ENCODE measurements at places on chromosomes 5 and 9.

- peak; percentile 80 for DNase-seq
Measured at GRCh38 chr9:21813575-21814473, 11.4 kb downstream of the MTAP start.

DNA sequence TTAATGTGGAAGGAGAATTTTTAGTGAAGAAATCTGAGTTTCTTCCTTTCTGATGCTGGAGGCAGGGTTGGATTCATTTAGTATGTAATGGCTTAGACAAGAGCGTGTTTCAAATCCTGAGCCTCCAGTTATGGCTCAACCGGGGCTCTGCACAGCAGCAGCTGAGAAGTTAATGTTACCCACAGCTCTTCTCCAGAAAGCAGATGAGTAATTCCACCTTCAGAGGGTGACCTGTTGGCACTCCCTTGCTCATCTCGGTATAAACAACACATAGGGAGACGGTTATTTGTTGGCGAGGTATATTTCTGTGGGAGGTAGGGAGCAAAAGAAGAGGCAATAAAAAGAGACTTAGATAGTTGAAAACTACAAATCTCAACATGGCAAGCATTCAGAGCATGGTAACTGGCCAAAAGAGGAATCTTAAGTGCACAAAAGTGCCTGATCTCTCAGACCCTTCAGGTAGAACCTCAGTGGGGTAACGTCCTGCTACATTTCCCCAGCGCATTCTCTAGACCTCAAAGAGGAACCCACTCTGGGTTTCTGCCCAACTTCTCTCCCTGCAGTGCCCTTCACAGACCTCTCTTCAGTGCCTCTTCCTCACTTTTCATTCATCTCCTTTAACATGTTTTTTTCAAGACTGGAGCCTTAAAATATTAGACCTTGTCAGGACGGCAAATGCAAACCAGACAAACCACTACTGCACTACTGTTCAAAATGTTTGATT, 417.5 kb upstream of the ADAMTSL1 start:
- no peak for DNase-seq

DNA sequence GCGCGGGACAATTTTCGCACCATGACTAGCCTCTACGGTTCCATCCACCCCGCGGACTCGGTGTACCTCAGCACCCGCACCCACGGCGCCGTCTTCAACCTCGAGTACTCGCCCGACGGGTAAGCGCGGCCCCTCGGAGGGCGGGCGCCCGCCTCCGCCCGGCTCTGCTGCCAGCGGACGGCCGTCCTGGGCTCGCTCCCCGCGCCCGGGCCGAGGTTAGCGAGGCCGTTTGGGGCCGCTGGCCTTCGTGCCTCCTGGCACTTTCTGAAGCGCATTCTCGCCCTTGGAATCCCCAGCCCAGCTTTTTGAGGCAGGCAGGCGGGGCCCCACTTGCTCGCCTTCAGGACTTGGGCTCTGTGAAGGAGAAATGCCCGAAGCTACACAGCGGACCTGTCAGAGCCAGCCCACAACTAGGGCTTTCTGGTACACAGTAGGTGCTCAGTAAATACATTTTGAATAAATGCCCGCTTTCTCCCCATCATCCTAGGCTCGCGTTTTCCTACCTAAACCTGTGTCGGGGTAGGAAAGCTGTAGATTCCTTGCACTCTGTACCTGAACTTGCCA, 772 bp downstream of the DCAF10 start:
- no peak for DNase-seq

- no peak for DNase-seq
Measured at GRCh38 chr5:171450423-171451331, 31.2 kb downstream of the FGF18 start.

GRCh38 chr5:137492331-137492730, 6.8 kb downstream of the SPOCK1 start:
- no peak for DNase-seq

DNA sequence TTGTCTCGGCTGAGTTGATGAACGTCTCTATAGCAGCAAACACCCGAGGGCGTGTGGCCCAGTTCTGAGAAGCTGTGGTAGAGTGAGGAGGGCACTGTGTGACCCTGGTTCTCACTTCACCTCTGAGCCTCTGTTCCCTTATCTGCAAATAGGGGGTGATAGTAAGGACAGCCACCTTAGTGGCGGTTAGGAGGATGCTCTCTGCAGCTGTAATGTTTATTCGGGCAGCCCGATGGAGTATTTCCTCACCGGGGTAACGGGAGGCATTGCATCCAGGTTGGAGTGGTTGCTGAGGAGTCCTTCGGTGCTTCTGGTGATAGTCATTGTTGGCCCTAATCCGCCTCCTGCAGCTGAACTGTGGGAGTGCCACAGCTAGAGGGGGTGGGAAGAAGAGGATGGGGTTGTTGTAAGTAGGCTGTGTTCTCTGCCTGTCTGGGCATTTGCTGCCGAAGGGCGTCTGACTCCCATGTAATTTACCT, 13.9 kb downstream of the PRRC2B start:
- peak; percentile 6 for DNase-seq

- no peak for DNase-seq
Measured at GRCh38 chr5:120465436-120465961, 1.4 kb downstream of the PRR16 start.

DNA sequence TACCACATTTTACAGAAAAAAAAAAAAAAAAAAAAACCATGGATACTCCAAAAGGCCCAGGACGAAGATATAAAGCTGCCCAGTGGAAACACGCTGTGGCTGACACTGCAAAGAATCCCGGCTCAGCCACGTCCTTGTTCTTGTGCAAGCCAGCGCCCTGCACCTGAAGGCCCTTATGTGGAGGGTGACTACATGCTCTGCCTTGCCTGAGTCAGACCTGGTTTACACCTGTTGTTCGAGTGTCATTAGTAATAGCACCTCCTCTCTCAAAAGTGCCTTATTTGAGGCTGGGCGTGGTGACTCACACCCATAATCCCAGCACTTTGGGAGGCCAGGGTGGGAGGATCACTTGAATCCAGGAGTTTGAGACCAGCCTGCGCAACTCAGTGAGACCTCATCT, 54.3 kb upstream of the ZSWIM6 start:
- no peak for DNase-seq

DNA sequence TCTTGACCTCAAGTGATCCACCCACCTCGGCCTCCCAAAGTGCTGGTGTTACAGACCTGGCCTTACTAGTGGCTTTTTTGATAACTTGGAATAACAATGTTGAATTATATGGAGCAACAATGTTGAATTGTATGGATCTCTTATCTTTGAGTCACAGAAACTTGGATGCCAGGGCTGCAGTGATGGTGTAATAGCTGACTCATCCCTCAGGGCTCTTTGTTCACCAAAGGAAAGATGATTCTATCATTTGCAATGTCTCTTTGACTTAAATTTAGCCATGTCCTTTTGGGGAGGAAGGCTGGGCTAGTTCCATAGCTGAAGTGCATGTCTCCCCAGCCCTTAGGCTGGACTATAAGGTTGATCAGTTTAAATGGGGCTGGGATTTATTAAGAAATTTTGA, 172.3 kb downstream of the PDZD2 start:
- DNase-seq = no peak

GRCh38 chr9:18499980-18500379, 26.0 kb downstream of the ADAMTSL1 start:
- DNase-seq = no peak

DNA sequence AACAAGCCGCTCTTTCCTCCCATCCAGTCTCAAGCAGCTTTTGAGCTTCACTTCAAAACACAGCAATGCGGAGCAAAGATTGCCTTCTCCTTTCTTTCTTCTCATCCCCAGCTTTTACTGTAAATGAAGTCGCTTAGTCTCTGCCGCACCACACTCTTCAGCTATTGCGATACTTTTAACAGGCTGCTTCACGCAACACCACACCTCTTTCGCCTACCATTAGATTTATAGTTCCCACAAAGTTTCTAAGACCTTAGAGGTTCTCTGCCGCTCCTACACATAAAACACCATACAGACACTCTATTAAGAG, 711 bp downstream of the PGGT1B start:
- DNase-seq = no peak

DNA sequence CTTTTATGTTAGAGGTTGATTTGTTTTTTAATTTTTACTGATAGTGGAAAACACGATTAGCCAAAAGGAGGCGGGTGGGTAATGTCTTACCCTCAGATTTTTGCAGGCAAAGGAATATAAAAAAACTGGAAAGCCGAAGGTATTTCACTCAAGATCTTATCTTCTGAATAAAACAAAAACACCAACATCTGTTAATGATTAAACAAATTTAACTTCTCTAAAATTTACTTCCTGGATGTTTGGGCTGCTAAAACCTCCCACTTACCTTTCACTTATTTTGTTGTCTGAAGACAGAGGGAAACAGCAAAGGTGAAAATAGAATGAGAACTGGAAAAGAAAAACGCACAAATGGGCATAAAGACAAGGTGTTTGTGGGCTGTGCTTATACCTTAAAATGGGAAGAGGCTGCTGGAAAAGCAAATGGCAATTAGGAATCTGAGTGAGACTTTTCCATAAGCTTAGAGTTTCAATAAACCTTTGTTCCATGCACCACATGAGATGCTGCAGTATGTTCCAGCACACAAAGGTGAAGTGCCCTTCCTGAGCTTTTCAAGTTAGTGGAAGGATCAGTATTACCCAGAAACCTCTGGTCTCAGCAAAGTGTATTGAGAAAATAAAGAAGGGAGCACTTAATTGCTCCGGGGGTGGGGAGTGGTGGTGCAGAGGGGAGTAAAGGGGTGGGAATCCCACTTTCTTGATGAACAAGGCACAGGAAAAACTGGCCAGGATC, 298.3 kb downstream of the BNC2 start:
- peak; percentile 60 for DNase-seq

- no peak for DNase-seq
Measured at GRCh38 chr9:130927995-130928900, 10.8 kb downstream of the FIBCD1 start.

DNA sequence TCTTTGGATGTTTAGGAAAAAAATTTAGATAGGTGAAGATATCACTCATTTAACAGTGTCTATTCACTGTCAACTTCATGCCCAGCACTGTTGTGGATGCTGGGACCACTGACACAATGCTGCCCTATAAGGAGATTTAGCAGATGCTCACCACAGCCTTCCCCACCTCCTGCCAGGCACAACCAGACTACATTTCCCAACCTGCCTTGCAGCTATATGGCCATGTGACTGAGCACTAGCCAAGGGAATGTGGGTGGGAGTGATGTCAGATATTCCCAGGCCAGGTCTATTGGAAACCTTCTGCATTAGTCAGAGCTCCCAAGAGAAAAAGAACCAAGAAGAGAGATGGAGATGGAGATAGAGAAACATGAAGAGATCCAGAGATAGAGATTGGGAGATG, 302.6 kb upstream of the TAS2R1 start:
- DNase-seq = no peak

DNA sequence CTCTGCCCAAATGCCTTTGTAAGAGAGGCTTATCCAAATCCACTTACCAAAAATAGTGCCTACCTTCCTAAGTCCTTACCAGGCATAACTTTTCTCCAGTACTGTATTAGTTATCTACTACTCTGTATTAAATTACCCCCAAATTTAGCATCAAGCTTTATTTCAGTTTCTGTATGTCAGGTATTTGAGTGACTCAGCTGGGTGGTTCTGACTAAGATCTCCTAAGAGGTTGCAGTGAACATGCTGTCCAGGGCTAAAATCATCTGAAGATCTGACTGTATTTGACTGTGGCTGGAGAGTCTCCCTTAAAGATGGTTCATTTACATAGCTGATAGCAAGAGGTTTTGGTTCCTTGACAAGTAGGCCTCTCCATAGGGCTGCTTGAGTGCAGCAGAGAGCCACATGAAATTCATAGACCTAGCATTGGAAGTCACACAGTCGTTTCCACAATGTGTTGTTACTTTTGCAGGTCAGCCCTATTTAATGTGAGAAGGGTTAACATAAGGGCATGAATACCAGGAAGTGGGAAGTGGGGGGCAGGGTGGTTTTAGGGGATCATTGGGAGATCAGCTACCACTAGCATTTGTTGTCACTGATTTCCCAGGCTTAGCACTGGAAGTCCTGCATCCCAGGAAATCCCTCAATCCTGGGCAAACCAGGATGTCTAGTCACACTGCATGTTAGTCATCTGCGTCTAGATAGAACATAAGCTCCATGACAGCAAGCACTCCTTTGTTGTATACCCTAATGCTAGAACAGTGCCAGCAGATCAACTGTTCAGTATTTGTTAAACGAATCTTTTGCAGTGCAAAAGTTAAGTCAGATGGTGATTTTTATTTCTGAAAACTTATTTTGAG, 2.0 kb upstream of the ZNF622 start:
- no peak for DNase-seq

- DNase-seq = no peak
Measured at GRCh38 chr5:122351416-122352157, 39.5 kb downstream of the SNCAIP start.

DNA sequence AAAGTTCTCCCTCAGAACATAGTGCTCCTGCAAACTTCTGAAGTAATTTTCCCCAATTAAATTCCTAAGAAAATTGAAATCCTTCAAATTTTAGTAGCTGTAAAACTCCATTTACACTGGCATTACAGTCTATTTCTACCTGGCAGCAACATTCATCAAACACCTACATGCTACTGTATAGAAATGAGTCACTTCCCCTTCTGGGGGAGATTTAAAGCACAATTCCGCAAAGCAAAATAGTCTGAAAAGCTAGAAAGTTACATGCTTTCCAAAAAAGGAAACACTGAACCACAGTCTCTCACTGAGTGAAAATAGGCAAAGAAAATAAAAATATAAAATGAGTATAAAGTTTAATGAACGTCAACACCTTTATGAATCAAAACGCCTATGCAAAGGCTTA, 43.3 kb downstream of the MCTP1 start:
- DNase-seq = no peak

- DNase-seq = no peak
Measured at GRCh38 chr9:69104830-69105527, 69.1 kb upstream of the TJP2 start.

GRCh38 chr5:1542781-1543180, 19.0 kb upstream of the LPCAT1 start:
- DNase-seq = no peak

GRCh38 chr5:149345892-149346222, 558 bp downstream of the GRPEL2 start:
- DNase-seq = no peak

DNA sequence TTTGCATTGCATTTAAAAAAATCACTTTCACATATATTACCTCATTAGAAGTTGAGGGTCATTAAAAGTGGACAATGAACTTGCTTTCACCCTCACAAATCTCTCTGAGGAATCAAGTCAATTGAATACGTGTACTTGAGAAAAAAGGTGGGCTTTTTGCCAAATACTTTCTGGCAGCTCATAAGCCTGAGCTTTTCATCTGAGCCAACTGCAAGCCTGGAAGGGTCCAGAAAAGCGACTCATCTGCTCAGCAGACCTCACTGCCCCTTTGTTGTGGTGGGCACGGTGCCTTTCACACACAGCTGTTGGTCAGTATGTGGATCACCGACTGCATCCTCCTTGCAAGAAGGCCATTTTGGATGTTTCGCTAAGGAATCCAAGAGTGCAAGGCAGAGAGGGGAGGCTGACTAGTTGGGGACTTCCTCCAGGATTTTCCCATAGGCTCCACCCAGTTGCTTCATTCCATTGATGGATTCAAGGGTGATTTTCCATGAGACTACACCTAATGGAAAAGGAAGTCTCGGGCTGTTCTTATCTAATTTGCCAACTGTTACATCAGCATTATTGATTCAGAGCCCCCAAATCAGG, 564.7 kb downstream of the PDE4D start:
- no peak for DNase-seq

GRCh38 chr9:110578575-110579033, 937 bp downstream of the SVEP1 start:
- no peak for DNase-seq

GRCh38 chr9:119967867-119968535, 598.8 kb upstream of the BRINP1 start:
- no peak for DNase-seq
